Activated B cell treated with CpG ODN at 0.5 μM for 24 hours (primary cell): ENCODE measurements at places on chromosomes 11 and 22. TPM values are rescaled to one million over a fixed set of nuclear protein-coding genes. Genes with fewer than 3 reads are reported as not detected.

The CNIH2 gene
- total RNA-seq, result 0.93 and 1.0 TPM in 2 replicates

DNA sequence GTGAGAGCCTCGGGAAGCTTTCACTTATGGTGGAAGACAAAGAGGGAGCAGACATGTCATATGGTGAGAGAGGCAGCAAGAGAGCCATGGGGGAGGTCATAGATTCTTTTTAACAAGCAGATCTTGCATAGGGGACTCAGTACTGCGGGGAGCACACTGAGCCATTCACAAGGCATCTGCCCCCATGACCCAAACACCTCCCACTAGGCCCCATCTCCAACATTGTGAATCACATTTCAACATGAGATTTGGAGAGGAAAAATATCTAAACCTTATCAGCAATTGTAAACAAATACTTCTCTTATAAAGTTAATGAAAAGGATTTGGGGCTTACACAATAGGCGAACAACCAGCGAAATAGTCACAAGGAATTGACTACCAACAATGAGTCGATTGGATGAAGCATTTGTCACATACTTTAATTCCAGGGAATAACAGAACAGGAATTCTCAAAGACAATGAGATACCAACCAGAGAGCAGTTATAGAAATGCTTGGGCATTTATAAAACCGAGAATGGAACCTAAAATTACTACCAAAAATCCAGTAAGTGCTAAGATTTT is 7.3 kb downstream of the DDI1 start:
- H3K36me3 ChIP-seq, result no peaks in the 10 kb centered on the region
- H3K27ac ChIP-seq, result no peak overlapping the region
- H3K4me3 ChIP-seq, result no peak overlapping the region

The NXPE2 gene
- total RNA-seq, result not detected in 2 replicates

- H3K4me3 ChIP-seq, result no peak overlapping the region
- H3K36me3 ChIP-seq, result peaks cover 1% of the 10 kb centered on the region
- DNase-seq, result no peak
Observed at GRCh38 chr11:102564110-102564509, 33.6 kb upstream of the MMP7 start.
